ENCODE measurements at places on chromosomes 3 and 15.

GRCh38 chr15:80904998-80905397 is 84.6 kb downstream of the MESD start:
- no peak for DNase-seq

DNA sequence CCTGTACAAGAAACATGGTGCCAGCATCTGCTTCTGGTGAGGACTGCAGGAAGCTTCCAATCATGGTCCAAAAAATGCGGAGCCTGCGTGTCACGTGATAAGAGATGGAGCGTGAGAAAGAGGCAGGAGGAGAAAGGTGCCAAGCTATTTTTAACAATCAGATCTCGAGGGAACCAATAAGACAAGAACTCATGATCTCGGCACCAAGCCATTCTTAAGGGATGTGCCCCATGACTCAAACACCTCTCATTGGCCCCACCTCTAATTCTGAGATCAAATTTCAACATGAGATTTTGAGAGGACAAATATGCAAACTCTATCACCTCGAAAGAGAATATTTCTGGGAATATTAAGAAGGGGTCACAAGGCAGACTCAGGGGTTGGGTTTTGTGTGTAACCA is 107.2 kb downstream of the PYDC2 start:
- no peak for DNase-seq

DNA sequence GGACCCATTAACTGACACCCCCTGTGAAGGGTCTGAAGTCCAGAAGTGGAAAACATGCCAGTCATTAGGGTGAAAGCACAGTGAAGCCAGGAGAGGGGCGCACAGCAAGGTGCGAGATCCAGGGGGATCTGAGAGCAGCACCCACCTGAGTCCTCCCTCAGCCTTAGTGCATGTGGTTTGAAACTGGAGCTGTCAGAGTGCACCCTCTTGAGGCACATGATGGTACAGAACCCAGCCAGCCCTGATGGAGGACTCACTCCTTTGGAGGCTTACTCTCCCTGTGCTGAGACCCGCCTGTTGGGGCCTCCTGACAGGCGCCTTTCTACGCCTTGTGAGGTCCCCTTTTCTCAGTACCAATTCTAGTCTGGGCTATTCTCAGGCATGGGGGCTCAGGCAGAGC is 77.8 kb downstream of the IL20RB start:
- DNase-seq = no peak

DNA sequence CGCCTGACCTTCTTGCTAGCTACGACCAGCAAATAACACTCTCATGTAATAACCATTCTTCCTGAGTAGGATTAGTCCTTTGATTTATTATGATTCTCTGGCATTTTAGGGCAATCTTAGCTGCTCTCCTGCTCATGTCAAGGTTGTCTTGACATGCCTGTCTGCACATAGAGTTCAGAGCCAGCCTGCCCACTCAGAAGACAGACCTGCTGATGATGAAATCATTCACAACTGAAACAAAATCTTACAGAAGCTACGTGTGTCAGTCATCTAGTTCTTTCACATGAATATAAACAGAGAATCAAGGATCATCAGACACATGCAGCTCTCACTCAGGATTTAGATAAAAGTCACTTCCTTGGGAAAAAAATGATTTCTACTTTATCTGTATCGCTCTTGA is 173.6 kb upstream of the LYSMD4 start:
- DNase-seq = no peak

GRCh38 chr3:100709842-100710260 is 557 bp downstream of the TFG start:
- peak; percentile 20 for DNase-seq

DNA sequence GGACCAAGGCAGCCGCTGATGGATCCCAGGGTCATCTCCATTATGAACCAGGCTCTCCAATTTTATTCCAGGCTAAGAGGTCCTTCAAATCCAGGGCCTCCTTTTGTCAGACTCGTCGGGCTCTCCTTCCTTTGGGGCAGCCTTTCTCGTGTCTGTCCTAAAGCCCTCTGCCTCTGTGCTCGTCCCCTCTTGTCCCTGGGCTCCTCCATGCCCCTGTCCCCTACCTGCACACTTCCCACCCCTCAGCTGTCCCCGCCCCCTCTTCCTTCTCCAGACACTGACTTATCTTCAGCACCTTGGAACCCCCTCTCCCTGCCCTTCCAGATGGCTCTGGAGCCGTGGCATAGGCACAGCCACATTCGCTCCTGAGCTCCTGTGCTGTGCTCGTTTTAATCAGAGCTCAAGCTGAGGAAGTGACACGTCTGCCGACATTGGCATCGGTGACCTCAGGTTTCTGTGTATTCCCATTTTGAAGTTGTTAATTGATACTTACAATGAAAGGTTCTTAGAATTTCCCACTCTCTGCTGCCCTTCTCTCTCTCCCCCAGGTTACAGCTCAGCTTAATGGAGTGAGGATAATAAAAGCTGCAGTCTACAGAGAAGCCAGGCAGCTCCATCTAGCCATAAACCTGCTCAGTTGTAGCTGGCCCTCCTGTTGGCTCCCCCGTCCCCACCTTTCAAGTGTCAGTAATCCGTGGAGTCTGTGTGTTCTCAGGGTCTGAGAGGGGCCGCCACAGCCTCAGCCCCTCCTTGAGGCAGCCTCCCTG is 51.1 kb upstream of the SEC22A start:
- DNase-seq = no peak

DNA sequence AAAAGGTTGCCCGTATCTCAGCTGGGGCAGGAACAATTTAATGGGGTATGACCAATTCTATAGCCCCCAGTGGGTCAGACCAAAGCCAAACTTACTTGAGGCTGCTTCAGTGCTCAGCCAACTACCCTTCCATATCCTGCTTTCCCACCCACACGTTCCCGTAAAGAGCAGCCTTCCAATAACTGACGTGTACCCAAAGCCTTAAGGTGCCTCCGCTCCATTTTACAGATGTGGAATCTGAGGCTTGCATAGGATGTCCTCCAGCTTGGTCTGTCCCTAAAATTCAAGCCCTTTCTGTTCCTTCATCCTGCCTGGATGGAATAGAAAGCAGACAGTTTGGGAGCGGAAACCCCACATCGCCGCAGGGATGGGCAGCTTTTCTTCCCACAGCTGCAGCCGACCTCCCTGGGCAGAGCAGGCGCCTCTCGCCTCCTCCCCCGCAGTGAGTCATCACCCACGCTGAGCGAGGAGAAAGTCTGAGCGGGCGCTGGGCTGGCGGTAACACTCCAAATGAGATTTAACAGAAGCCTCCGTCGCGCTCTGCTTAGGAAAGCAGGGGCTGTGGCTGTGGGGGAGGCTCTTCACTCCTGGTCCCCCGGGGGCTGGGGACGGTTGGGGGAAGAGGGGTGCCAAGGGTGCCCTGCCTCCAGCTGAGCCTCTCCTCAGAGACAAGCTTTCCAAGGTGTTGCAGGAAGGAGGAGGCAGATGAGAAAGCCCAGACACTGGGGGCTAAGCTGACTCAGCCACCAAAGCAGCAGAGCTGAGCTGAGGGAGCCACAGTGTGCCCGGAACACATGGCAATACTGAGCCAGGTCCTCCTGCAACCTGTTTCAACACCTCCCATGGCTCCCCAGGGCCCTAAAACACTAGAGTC is 57.8 kb upstream of the HRH1 start:
- peak; percentile 67 for DNase-seq

- DNase-seq = no peak
Measured at GRCh38 chr3:64975147-64975546, 287.3 kb upstream of the ADAMTS9 start.

DNA sequence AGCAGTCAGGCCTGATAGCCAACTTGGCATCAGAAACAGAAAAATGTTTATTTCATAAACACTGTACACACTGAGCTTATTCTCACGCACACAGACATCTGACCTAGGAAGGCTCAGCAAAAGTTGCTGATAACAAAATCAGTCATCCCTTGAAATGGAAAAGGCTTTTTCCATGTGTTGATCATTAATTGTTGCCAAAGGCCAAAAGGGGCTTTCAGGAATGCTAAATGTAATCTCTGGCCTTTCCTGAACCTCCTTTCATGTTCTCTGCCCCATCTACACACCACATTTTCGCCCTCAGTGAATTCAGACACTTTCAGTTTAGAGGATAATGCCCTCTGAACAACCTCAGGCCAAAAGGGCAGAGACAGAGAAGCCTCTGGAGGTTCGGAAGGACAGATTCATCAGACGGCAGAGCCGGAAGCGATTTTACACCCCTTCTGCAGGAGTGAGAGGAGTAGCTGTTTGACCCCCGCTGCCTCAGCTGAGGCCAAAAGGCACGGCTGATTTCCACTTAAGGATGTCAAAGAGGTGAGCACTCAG is 14.5 kb downstream of the RTP4 start:
- DNase-seq = no peak

GRCh38 chr3:36318621-36319200 is 61.6 kb upstream of the STAC start:
- DNase-seq = no peak

- no peak for DNase-seq
Measured at GRCh38 chr3:37661615-37662306, 199.9 kb upstream of the CTDSPL start.

GRCh38 chr3:32257042-32257441 is 18.6 kb downstream of the CMTM8 start:
- DNase-seq = no peak

DNA sequence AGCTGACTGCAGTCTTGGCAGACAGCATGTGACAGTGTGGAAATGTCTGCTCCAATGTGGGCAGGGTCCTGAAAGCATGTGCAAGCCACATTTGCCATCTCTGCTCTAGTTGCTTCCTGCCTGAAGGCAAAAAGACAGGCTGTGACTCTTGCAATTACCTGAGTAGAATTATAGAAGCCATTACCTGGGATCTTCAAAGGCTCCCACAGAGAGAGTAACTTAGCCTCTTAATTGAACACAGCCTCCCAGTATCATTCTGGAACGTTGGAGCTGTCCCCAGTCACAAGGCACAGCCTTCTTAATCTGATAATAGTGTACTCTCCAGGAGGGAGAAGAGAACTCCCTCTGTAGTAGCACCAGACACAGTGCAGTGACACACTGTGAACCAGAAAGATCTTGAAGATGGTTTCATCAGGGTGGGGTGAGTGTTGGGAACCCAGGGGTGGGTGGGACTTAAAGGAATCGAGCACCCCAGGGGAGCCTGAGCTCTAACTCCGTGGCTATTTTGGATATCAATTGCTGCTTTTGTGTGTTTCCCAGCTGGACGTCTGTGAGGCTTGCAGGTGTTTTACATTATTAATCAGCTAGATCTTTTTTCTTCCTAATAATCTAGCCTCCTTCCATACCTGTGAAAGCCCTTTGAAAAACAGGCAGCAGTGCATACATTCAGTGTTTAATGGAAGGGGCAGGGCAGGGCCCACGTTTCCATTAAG is 40.6 kb upstream of the GLCE start:
- DNase-seq = no peak

- DNase-seq = no peak
Measured at GRCh38 chr15:57762302-57762701, 55.8 kb downstream of the POLR2M start.

DNA sequence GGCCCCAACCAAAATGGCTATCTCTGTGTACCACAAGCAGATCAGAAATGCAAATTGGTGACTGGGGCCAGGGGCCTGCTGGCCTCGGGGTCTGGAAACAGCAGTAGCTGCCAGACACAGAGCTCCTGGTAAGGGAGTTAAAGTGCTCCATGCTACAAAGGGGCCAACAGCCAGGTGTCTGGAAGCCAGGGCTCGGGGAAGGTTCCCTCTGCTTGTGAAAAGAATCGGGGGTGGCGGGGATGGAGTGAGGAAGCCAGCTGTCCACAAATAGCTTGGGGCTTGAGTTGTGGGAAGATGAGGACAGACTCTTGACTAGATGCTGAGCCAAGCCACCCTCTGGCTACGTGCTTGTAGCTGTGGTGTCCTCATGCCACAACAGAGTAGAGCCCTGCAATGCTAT is 39.3 kb downstream of the CHRD start:
- DNase-seq = no peak

DNA sequence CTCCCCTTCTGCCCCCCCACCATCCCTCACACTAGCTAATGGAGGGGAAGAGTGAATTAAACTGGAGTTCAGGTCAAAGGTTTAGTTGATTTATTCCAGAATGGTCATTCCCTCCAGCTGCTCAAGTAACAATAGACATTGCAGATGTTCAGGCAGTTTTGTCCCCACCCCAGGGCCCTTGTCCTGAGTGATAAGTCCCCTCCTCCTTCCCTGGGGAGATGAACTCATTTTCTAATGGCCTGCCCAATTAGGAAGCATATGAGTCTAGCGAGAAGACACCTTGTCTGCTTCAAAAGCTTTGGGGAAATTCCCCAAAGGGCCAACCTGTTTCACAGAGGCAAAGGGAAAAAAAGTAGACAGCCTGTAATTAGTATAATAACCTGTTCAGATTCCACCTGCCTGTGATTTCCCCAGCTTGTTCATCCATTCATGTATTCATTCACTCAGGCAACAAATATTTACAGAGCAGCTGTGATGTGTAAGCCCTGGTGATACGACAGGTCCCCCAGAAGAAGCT is 165.3 kb downstream of the SHQ1 start:
- no peak for DNase-seq

- DNase-seq = peak; percentile 85
Measured at GRCh38 chr3:53846134-53846850, at the start of the genes CHDH and IL17RB. TSS of gene CHDH (minus strand) at chr3:53846419. CDS start at chr3:53824008, 22,411 bp downstream. TSS of gene IL17RB (plus strand) at chr3:53846568. CDS start at chr3:53846589, 21 bp downstream.

DNA sequence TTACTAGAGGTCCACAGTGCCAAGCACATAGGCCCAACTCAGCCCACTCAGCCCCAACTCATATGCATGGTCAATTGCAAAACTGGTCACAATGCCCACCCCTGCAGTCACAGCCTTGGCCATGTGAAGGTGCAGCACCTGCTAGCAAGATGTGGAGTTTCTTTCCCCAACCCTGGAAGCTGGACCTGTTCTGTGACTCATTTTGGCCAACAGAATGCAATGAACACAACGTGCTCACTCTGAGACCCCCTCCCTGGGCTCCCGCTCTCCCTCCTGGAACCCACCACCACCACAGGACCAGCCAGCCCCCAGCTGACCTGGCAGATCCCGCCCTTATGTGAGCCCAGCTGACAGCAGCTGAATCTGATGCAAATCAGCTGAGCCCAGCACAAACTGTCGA is 34.4 kb downstream of the ALDH1L1 start:
- no peak for DNase-seq

DNA sequence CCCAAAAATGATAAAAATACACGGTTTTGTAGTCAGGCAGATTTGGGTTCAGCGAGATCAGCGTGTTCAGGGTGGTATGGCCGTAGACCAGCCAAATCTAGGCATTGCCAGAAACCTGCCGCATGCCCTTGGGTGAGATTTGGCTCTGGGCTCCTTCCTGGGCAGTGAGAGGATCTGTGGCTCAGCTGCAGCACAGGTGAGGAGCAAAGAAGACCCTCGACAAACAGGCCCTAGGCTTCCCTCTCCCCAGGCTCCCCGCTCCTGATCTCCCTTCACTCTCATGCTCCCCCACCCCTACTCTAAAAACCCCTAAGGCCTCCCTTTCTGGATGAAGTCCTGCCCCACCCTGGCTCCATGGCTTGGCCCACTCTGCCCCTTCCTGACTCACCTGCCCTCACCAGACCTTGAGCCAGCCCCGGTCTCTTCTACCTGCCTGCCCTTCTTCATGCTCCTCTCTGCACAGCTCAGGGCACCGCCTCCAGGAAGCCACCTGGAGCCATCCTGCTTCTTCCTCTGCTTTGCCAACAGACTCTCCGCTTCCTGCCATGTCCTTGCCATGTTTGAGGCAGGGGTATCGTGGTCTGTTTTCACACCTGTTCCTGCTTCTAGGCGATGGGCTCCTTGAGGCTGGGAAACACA is 88.1 kb downstream of the CORO2B start:
- no peak for DNase-seq

GRCh38 chr15:32098033-32098432 is 67.7 kb downstream of the CHRNA7 start:
- DNase-seq = no peak

GRCh38 chr3:86948822-86949221 is 42.1 kb downstream of the VGLL3 start:
- no peak for DNase-seq

All from LoVo (cell line).